Inflammatory macrophage treated with lipopolysaccharide for 1 hour (primary cell): ENCODE measurements at places on chromosomes 3 and 15.

- DNase-seq, result peak; percentile 8
Observed at GRCh38 chr15:72516777-72517176, 42.6 kb downstream of the ARIH1 start.

- DNase-seq, result peak; percentile 98
Observed at GRCh38 chr3:157160658-157161424, 894 bp upstream of the CCNL1 start.

DNA sequence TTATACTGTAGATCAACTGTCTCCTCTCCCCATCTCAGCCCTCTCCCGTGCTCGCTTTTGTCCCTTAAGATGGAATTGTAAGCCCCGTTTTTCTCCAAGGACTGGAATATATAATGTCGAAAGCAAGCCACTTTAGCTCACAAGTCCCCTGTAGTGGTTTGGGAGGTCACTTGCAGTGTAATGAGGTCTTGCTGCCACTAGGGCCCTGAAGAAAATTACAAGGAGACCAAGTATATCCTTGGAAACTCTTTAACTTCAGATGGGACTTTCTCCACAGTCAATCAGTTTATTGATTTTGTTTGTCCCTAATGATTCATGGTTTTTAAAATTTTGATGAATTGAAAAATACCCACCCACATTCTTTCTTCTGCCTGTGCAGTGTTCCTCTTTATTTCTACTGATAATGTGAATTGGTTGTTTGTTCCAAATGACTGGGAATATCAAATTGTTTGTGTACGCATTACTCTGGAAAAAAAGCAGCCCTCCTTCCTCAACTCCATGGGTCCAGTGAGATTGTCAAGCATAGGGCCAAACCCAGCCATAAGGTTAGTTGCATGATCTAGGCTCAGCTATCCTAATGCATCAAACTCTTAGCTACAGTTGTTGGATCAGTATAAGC, 294.8 kb downstream of the MCTP2 start:
- DNase-seq, result peak; percentile 6

DNA sequence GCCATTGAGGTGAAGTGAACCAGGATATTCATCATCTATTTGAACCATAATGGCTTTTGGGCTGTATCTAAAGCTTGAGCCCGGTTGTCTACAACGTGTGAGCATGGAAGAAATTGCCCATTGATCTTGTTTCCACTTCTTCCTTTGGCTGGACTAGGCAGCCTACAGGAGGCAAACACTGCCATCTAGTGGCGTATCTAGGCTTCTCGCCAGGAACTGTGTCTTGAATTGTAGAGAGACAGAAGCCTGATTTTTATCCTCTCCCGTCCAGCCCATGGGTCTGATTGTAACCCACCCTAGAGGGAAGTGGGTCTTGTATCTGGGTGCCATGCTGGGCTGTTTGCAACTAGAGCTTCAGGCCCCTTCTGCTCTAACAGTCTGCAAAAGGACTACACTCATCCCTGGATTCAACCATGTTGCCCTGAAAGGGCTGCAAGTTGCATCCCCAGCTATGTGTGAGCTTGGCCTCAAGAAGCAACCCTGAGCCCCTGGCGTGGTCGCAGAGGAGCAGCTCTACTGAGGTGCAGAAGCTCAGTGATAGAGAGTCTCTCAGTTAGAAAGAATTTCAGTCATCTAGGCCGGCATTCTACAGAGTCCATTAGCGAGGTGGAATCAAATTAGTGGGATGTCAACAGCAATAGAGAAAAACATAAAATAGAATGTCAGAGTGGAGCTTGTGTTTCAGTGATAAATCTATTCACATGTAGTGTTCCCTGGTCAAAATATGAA, 170.2 kb upstream of the UMPS start:
- DNase-seq, result peak; percentile 79

GRCh38 chr3:18087988-18088387, 337.2 kb downstream of the SATB1 start:
- DNase-seq, result no peak

DNA sequence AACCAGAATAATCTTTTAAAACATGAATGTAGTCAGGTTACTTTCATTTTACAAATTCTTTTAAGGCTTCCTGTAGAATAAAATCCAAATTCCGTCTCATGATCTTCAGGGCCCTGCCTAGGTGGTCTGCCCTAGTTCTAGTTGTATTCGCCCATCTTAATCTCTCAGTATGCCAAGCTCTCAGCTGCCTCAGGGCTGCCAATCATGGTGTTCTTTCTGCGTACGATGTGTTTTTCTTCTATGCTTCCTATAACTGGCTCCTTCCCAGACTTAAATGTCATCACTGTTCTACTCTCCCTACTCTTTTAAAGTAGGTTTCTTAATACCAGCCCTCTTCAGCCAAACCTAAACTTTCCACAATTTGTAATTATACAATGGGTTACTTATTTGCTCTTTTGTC, 107.4 kb downstream of the GREM1 start:
- DNase-seq, result no peak

- DNase-seq, result no peak
Observed at GRCh38 chr3:101531473-101532086, 18.6 kb upstream of the SENP7 start.

DNA sequence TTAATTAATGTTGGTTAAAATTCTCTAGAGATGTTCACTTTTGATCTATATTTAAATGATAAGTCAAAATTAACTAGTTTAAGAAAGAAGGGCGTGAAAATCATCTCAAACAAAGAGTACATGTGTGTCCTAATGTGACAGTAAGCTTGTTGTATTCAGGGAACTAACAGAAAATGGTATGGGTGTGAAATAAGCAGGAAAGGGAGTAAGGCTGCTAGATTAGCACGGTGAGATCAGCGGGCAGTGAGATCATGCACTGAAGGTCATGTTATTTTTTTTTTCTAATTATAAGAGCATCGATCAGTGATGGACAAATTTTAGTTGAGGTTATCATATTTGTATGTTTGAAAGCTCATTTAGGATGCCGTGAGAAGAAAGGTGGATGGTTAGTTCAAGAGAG, 430.8 kb downstream of the DIPK2A start:
- DNase-seq, result no peak

DNA sequence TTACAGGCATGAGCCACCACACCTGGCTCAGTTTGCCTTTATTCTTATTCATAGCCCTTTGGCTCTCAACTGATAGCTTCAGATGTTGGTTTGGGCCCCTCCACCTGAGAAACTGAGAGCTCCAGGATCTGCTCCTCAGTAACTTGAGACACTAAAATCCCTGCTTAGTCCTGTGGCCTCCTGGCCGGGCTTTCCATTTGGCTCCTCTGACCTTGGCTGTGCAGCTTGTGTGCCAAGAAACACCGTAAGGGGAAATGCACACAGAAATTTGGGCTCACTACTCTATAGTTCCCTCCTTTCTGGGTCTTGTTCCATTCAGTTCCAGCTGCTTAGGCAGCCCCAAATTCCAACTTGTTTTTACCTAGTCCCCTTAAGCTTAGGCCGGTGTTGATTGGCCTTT, 24.9 kb downstream of the NIPA2 start:
- no peak for DNase-seq

GRCh38 chr3:98699132-98699531, 64.0 kb upstream of the ST3GAL6 start:
- no peak for DNase-seq

GRCh38 chr15:67815036-67815592, 10.2 kb upstream of the SKOR1 start:
- no peak for DNase-seq

- no peak for DNase-seq
Observed at GRCh38 chr15:70453238-70453637, 310.1 kb downstream of the UACA start.
